ENCODE measurements at places on chromosomes 5 and 9.

- no peak for DNase-seq
Observed at GRCh38 chr9:137113385-137114159, 961 bp downstream of the DPP7 start.

DNA sequence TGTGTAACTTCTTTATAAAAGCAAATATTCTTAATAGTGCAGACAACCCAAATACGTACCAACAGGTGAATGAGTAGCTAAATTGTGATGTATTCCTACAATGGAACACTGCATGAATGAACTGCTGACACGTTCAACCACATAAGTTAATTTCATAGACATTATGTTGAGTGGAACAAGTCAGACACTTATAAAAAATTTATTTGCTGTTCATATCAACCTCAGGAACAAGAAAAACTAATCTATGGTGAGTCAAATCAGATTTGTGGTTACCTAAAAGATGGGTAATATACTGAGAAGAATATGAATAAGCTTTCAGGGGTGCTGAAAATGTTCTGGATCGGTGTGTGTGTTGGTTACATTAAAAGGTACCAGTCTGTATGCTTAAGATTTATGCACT is 35.7 kb downstream of the INVS start:
- DNase-seq, result no peak

- no peak for DNase-seq
Observed at GRCh38 chr9:97981846-97982682, 1.1 kb upstream of the ANP32B start.

GRCh38 chr9:113876151-113876992 is at the start of gene ZNF618:
Gene ZNF618 (plus strand): TSS chr9:113876309. CDS start chr9:113876381, 72 bp downstream.
- DNase-seq, result peak; percentile 49

- peak; percentile 45 for DNase-seq
Observed at GRCh38 chr5:150141544-150142184, 14.0 kb downstream of the PDGFRB start.

GRCh38 chr5:179991106-179991505 is 80.5 kb downstream of the RNF130 start:
- no peak for DNase-seq

- no peak for DNase-seq
Observed at GRCh38 chr5:16580382-16580781, 36.4 kb downstream of the RETREG1 start.

GRCh38 chr5:136212252-136212721 is 19.3 kb upstream of the SMIM32 start:
- peak; percentile 50 for DNase-seq

DNA sequence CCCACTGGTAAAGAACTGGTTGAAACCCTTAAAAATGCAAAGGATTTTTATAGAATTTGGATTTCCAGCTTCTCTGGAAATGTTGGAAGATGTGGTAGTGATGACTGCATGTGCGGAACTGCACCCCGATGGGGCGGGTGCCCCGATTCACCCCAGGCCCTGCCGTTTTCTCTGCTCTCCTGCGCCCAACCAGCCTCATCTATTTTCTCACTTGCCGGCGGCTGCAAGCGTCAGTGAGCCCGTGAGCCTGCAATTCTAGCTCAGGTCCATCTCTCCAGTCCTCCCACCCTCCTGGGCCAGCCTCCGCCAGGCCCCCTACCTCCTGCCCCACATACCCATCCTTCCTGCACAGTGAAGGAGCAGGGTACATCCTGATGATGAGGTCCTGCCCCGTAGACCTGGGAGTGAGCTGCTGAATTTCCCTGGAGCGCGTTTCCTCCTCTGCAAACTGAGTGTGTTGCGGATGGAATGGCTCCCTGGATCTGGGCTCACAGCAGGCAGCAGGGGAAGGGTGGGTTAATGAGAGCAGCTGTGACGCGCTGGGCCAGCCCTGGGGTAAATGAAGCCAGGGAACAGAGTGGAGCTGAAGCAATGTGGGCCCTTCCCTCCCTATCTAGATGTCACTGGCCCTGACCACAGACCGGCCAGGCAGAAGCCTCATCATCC is 45.9 kb upstream of the PHYKPL start:
- no peak for DNase-seq

DNA sequence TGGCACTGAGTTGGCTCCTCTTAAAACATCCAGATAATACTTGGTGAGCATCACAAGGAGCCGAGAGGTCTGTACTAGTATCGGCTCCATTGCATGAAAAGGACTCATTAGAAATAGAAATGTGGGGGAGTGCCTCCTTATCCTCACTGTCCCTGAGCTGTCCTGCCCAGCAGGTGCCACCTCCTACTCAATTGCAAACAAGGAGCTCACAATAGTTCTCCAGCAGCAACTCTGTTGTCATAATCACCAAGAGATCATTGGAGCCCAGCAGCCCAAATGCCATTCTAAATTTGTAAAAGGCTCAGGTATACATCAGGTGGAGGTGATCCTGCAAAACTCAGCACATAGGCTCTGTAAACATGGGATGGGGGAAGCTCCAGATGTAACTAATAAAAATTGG is 99.1 kb downstream of the PLK2 start:
- DNase-seq, result no peak

DNA sequence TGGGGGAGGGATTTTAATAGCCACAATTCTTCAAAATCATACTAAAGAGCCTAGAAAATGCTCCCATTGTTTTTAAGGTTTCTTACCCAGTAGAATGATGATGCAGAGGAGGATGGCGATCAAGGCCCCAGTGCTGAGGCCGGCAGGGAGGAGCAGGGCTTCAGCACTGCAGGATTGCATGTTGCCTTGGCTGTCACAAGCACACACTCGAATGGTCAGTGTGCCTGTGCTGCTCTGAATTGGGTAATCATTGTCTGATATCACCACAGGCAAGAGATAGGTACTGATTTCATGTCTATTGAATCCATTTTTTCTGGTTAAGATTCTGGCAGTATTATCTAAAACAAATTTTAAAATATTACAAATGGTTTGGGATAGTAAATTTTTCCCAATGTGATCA is 153.3 kb downstream of the CDH10 start:
- DNase-seq, result no peak

DNA sequence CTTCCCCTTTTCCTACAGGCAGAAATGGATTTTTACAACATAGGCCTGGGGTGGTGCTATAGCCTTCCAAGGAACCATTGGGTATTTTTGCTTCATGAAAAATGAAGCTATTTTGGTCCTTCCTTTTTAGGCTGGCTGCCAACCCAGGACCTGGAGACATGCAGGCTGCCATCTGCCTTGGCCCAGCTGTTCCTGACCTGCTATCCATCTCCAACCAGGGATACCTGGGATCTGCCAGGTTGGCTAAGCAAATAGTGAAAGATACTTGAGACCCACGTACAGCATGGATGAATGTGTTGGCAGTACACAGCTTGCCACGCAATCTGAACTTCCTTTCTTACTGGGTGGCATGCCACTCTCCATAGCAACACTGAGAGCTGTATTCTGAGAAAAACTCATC is 31.1 kb downstream of the MRPS27 start:
- no peak for DNase-seq

DNA sequence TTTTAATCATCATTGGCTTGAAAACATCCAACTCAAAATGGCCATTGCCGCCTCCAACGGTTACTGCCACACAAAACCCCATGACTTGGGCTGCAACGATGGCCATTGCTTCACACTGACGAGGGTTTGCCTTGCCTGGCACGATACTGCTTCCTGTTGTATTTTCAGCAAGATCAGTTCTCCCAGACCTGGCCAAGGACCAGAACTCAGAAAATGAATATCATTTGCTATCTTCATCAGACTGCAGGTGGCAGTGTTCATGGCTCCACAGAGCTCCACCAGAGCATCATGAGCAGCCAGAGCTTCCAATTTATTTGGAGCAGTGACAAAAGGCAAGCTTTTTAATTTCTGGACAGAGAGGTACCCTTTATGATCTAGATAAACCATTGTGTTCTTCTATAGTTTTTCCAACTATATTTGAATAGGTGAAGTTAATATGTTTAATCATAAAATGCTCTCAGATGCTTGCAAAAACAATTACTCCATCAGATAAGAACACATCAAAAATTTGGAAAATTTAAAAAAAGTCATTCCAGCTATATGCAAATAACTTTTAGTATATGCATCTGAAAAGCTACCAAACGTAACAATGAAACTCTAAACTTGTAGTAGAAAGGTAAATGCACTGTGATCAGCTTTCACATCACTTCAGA is 10.4 kb downstream of the AMACR start:
- peak; percentile 78 for DNase-seq

GRCh38 chr9:121324316-121324715 is 45.7 kb downstream of the STOM start:
- no peak for DNase-seq

- no peak for DNase-seq
Observed at GRCh38 chr9:86069206-86069869, 30.0 kb downstream of the GOLM1 start.

- DNase-seq, result peak; percentile 84
Observed at GRCh38 chr9:87157366-87158031, 210.2 kb upstream of the GAS1 start.

GRCh38 chr9:70111042-70111602 is 67.5 kb downstream of the MAMDC2 start:
- DNase-seq, result peak; percentile 83

DNA sequence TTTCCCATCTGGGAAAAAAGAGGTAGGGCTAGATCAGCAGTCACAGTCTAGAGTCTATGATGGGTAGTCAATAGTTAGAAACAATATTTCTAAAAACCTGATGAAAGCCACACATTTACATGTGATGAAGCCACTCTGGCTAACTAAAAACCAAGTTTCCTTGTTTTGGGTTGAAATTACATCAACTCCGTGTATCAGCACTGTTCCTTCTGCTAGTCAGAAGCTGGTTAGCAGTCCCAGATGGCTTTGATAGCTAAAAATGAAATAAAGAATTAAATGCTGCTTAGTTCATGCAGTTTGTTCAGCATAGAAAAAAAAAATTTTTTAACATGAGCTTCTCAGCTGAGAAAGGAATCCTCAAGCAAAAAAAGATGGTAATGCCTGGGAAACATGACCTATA is 136.7 kb downstream of the FAM114A2 start:
- DNase-seq, result no peak

GRCh38 chr9:101209670-101210069 is 175.1 kb downstream of the BAAT start:
- no peak for DNase-seq

GRCh38 chr9:72983056-72983455 is 30.2 kb upstream of the ALDH1A1 start:
- no peak for DNase-seq

DNA sequence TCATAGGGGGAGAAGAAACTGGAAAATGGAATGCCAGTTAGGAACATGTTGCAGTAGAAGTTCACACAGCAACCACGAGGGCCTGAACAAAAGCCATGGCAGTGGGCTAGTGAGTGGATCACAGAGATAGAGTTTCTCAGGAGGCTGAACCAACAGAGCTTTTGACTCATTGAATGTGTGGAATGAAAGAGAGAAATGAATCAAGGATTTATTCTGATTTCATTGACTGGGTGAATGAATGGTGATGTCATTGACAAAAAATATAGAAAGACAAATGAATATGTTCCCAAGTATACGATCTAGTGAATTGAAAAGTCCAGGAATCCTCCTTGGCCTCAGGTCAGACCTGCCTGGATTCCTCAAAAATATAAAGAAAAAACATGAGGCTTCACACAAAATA is 99.2 kb downstream of the ZNF462 start:
- DNase-seq, result peak; percentile 25

GRCh38 chr5:77781076-77781475 is 4.9 kb upstream of the TBCA start:
- no peak for DNase-seq

DNA sequence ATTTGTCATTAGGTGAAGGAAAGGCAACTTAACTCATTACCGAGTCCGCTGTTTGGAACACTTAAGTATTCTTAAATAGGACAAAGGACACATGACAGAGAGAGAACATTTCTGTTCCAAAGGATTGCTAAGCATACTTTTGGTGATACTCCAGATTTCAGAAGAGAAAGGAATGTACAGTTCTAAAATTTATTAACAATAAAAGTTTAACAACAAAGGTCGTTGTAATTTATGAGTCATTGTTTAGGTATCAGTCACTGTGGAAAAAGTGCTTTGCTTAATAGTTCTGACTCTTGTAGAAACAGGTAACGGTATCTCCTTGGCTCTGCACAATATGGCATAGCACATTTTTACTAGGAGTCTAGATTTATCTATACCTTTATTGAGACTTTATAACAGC is 36.3 kb upstream of the PAM start:
- peak; percentile 75 for DNase-seq

GRCh38 chr9:126702151-126703001 is 88.6 kb downstream of the LMX1B start:
- DNase-seq, result no peak

DNA sequence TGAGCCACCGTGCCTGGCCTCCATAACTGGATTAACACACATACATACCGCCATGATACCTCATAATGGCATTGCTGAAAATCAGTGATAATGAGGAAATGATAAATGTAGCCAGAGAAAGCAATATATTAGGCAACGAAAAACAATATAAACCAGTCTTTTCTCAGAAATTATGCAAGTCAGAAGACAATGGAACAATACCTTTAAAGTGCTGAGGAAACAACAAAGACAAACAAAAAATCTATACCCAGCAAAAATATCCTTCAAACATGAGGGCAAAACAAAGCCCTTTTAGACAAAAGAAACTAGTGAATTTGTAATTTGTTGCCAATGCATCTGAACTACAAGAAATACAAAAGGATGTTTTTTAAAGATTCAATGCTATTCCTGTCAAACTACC is 98.2 kb upstream of the TNFAIP8 start:
- no peak for DNase-seq

DNA sequence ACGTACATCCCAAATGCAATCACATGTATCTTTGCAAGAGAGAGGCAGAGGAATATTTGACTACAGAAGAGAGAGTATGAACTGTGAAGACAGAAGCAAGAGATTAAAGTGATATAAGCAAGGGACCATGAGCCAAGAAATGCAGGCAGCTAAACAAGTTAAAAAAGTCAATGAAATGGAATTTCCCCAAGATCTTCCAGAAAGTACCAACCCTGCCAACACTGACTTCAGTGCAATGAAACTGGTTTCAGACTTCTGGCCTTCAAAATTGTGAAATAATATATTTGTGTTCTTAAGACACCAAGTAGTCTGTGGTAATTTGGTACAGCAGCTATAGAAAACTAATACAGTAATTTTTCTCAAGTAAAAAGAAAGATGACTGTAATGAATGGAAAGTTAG is 20.9 kb downstream of the FOXI1 start:
- DNase-seq, result no peak

GRCh38 chr9:22008717-22009505 is at the start of gene CDKN2B:
Gene CDKN2B (minus strand): TSS chr9:22009305. CDS start chr9:22008953, 352 bp downstream.
- DNase-seq, result peak; percentile 96

DNA sequence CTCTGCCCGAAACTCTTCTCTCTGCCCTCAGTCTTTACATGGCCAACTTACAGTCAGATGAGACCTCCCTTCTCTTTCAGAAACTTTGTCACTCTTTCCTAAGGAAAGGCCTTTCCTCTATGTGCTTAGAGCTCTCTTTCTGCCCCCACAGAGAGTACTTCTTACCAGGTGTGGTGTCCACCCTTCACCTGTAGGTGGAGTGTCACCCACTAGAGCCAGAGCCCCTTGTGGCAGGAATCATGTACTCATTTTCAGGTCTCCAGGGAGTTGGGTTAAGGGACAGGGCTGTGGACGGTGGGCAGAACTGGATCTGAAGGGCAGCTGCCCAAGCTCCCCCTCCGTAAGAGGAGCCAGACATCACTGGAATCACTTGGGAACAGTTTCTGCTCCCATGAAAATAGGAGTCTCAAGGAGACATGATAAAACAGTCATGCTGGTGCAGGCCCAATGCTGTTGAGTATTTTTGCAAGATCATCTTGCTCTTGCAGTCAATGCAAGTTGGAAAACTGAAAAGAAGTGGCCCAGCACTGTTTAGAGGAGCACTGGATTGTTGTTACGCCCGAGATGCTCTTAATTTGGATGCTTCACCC is 436.7 kb downstream of the ZSWIM6 start:
- DNase-seq, result peak; percentile 62

GRCh38 chr5:111932199-111932598 is 175.2 kb upstream of the NREP start:
- no peak for DNase-seq

Measured in kidney tubule cell (primary cell).